Right kidney (tissue), 9 donors: ENCODE measurements at places on chromosomes 7 and 10.

- no peak for DNase-seq
These were observed 197.6 kb downstream of the WDR37 start for GRCh38 chr10:1253523-1254353.

GRCh38 chr10:49053053-49053997 lies 62.0 kb downstream of the VSTM4 start:
- no peak for DNase-seq

DNA sequence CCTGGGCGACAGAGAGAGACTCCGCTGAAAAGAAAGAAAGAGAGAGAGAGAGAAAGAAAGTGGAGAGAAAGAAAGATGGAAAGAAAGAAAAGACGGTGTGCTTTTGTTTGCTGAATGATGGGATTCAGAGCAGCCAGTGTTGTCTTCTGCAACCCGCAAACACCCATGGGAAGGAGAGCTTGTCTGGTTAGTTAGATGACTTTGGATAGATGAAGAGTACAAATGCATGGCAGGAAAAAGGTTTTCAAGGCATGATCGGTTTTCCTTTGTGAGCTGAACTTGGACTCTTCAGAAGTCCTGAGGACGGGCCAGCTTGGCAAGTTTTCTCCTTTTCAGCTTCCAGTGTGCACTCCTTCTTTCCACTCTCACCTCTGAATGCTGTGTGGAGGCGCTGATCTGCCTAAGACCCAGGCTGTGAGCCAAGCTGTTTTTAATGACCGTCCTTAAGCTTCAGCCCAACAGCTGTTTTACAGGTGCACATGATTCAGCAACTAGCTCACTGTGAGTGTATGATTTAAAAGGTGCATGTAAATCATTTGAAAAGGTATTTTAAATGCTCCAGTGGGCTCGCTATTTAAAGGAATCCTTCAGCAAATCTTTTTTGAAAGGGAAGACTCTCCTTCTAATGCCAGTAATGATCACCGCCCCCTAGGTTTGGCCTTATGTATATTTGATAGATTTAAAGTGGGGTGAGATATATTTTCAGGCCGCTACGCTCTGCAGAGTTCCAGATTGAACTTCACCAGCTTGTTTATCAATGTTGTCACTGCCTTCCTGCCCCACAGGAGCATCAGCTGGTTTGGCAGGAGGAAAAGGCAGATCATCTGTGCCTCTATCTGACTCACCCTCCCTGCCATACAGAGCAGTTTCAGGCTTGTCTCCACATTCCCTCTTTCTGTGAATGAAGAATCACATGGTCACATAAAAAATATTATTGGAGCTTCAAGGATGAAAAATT lies 115.0 kb downstream of the PLXDC2 start:
- peak; percentile 34 for DNase-seq

DNA sequence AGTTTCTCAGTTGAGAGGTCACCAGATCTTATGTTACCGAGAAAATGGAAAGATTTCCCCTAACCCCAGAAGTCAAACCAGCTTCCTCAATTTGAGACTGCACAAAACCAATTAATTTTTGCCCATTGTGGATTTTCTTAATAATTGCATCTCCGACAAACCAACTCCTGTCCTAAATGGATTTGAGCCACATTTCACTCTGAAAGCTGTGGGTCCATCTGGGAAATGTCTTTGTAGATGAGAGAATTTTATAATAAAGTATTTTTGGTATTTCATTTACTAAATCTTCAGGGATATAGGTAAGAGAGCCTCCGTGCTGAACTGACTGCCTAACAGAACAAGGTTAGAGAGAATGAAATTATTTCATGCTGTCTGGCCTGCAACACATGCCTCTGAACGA lies 99.7 kb upstream of the PDCD4 start:
- DNase-seq: no peak

DNA sequence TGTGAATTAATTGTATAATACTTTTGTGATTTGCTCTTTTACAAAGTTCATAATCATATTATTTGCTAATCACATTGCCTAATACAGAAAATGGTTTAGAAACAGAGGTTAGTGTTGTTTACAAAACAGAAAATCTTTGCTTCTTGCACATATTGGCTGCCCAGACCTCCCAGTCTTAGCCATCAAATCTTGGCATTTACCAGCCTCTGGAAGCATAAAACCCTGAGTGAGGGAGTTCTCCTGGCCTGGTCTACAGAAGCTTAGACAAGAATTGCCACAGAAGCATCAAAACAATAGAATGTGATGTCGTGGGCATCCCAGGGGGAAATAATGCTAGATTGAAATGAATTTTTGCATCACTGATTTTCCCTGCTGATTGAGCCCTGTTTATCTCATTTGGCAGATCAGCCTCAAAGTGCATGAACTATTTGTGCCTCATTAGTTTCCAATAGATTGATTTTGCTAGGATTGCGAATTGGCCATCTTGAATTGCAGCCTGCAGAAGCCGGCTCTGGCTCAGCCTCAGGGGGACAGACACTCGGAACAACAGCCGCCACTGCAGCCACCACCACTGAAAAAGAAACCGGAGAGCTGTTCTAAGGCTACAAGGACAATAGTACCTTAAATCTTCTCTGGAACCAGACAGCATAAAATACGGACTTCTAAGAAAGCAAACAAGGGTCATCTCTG lies 11.1 kb upstream of the SORBS1 start:
- no peak for DNase-seq

DNA sequence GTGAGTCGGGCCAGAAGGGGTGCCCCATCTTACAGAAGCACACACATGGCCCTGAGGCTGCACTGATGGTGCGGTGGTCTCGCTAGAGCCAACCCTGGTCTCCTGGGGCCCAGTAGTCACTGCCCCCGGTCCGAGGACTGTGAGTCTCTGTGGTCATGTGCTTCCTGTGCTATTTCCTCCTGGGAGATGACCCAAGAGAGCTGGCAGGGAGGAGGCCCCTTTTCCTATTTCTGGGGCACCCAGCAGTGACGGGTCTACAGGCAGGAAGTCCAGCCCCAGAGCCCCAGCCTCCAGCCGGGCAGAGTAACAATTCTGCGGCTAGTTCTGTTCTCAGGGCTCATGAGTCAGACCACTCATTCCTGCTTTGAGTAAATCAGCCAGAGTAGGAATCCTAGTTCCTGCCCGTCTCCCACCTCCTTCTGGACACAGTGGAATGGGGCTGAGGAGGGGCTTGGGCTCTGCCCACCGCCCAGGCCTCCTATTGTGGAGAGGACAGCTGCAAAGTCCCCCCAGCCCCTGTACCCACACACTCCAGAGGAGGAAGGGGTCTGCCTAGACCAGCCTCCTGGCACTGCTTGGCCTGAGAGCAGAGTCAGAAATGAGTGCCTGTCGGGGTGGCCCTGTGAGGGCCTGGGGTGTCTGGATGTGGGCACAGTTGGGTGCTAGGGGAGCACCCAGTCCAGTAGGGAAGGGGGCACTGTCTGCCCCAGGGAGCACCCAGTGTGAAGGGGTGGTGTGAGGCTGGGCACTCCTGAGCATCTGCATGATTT lies 80.5 kb upstream of the PPIF start:
- DNase-seq: no peak

GRCh38 chr10:128835361-128835760 lies 631.7 kb upstream of the MGMT start:
- DNase-seq: no peak

DNA sequence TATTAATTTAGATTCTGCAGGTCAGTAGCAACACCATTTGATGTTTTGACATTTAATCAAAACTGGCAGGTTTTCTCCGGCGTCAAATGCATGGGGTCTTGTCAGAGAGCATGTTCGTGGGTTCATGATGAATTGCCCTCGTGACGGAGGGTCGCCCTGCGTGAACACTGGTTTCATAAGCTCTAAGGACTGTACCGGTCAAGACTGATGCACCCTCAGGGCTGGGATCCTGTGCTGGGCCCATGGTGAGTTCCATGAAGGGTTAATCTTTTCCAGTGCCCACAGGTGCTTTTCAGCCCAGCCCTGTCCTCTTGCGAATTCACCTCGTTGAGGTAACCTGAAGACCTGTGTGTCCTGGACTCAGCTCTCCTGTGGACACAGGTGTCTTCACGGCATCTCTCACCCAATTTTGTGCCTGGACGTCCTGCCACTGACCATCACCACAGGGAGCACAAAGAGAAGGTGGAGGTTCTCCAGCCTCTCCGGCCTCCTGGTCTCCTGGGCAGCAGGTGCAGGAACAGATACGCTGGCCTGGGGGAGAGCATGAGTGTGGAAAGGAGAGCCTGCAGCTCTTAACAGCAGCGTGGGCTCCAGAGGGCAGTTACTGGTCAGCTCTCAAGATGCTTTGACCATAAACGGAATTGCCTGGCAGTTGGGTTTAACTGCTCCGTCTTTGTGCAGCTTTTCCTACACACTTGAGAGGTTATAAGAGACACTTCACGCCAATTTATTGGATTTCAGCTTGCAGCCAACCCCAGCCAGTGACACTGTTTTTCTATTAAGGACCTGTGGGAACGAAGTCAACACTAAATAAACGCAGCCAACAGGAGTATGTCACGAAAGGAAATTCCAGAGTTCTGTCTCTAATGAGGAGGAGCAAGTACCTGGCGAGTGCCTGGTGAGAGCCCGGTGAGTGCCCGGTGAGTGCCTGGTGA lies 37.4 kb upstream of the CFAP46 start:
- no peak for DNase-seq
